EL (cell line): ENCODE measurements at places on chromosomes 11 and 22.
A peak's percentile ranks its signal among the peaks of the same experiment; 100 is the strongest.

- DNase-seq: no peak
Measured at GRCh38 chr22:39851606-39852315, 41.8 kb downstream of the ENTHD1 start.

- DNase-seq: no peak
Measured at GRCh38 chr22:38026130-38027111, 30.8 kb upstream of the PICK1 start.

GRCh38 chr11:64333556-64333955, 6.4 kb upstream of the CCDC88B start:
- DNase-seq: no peak

DNA sequence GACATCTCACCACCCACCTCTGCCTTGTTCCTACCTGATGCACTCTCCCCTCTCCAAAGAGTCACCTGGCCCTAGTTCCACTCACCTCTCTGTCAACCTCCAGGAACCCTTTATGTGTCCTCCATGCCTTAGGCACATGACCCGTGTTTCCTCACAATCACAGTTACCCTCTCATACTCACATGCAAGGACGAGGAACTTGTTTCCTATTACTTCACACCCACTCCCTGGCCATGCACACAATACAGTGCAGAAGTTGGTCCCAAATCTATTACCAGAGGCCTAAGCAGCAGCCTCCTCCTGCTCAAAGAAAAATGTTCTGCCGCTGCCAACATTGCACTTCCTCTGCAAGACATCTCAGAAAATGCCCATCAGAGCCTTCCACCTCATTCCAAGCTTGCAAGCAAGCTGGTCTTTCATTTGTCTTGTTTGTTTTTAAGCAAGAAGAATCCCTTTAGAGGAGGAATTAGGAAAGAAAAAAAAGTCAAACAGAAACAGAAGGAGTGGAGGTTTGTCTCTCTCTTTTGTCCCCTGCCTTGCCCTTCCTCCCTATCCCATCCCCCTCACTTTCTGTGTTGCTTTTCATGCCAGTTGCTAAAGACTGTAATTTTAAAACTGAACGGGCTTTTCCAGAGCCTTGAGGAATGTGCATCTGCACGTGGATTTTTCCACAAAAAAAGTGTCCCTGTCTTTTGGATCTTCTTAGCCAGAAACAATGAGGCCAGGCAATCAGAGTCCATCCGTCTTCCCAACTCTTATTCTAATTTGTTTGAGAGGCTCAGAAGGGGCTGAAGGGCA, 63.4 kb downstream of the KCNJ1 start:
- DNase-seq: no peak

GRCh38 chr11:33931067-33931466, 39.2 kb upstream of the LMO2 start:
- no peak for DNase-seq

- DNase-seq: peak; percentile 86
Measured at GRCh38 chr11:61972672-61973475, 5.4 kb upstream of the FTH1 start.

- DNase-seq: no peak
Measured at GRCh38 chr22:42813501-42813900, 43.6 kb downstream of the ARFGAP3 start.

DNA sequence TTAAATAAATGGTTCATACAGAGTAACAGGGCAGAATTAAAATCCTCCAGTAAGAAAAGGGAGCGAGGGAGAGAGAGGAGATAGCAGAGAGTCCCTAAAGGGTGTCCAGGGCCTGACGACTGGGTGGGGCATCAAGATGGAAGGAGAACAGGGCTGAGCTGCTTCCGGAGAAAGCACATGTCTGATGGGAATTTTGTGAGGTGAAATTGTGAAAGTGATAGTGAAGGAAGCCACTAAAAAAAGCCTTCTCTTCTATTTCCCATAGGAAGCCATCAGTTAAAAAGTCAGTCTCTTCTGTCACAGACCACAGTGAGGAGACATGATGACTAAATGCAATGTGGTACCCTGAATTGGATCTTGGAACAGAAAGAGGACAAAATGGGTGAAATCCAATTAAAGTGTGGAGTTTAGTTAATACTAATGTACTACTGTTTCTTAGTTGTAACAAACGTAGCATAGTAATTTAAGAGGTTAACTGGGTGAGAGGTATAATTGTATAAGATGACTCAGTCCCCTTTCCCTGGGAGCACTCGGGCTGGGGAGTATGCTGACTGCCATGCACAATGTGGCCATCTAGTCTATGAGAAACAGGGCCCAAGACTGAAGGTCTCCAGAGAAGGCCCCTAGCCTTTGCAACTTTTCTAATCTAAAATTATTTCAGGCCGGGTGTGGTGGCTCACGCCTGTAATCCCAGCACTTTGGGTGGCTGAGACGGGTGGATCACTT, 29.5 kb upstream of the FCHSD2 start:
- DNase-seq: no peak

DNA sequence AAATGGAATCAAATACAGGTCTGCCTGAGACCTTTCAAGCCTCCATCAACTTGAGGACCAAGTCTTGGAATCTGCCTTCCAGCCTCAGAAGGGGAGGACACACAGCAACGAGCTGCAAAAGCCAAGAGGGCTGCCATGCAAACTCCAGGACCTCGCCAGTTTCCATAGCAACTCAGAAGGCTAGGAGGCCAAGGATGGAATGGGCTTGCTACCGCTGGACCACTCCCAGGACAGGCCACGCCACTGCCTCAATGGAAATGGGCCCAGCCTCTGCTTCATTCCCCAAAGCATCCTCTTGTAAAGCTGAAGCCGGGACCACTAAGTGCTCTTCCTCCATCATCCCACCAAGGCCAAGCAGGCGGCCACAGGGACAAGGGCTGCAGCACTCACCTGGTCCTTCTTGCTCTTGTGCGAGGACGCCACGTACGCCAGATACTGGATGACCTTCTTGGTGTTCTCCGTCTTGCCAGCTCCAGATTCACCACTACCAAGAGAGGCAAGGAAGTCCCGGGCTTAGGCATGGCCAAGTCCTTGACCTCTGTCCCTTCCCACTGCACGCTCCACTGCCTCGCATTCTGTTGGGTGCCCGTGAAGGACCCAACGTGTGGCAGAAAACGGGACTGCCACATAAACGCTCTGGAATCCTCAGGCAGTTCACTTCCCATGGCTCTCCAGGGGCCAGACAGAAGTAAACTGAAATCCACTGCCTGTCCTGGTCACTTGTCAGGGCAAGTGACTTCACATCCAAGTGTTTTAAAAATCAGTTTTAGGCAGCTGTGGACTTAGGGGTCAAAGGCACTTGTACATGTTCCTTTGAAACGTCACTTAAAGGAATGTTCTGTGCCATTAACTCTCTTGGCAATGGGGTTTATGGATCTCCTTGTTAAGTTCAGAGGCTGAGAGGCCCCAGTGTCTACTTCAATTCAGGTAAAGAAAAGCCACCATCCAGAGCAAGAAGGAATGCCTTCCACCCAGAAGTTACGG, 61.3 kb downstream of the MYH9 start:
- DNase-seq: no peak

DNA sequence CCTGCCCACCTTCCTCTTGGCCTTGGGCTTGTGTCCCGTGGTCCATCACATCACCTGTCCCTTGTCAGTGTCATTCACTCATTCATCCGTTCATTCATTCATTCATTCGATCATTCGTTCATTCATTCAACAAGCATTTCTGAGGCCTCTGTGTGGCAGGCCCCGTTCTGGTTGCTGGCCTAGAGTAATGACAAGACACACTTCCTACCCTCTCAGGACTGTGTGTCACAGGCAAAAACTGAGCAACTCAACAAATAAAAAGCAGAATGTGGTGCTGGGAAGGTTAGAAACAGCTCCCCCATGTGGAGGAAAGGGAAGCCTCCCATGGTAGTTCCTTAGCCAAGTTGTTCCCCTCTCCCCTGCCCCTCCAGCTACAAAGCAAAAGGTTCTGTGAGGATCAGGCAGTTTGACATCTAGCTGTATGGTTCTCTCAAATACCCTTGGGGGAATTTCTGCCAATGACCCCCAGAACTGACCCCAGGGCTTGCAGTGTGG, 1.6 kb upstream of the OMP start:
- DNase-seq: peak; percentile 31

GRCh38 chr22:42931421-42932196, 74.5 kb upstream of the ARFGAP3 start:
- no peak for DNase-seq

DNA sequence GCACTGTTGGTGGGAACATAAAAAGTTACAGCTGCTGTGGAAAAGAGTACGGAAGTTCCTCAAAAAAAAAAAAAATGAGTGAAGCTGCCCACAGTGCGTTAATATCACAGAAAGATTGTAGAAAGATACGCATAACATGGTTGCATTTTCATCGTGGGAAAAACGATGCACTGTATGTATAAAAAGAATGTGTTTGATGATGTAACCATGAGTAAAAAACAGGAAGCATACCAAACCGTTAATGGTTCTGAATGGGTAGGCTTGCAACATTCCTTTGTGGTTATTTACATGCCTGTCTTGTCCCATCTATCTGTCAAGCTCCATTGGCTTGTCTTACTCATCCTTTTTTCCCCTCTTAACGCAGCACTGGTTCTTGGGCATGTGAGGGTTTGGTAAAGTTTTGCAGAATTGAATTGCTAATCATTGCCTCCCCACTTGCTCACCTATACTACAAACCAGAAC, 33.8 kb upstream of the DKK3 start:
- peak; percentile 98 for DNase-seq

GRCh38 chr11:102974552-102975280, 19.2 kb upstream of the MMP13 start:
- peak; percentile 79 for DNase-seq

GRCh38 chr11:132373405-132374143, 1003.2 kb downstream of the NTM start:
- DNase-seq: no peak
